ENCODE measurements at places on chromosomes 16 and 17.

GRCh38 chr16:20301840-20302239 lies 25.5 kb downstream of the GP2 start:
- no peak for DNase-seq

GRCh38 chr16:27287051-27287811 lies 18.7 kb upstream of the NSMCE1 start:
- DNase-seq = no peak

GRCh38 chr17:7217113-7217987 lies 2.3 kb downstream of the DLG4 start:
- DNase-seq = no peak

GRCh38 chr16:6496996-6497395 lies 835.6 kb upstream of the RBFOX1 start:
- no peak for DNase-seq

- DNase-seq = no peak
Measured at GRCh38 chr17:14376666-14377065, 75.8 kb downstream of the HS3ST3B1 start.

- DNase-seq = no peak
Measured at GRCh38 chr16:75080205-75081029, 36.2 kb downstream of the LDHD start.

DNA sequence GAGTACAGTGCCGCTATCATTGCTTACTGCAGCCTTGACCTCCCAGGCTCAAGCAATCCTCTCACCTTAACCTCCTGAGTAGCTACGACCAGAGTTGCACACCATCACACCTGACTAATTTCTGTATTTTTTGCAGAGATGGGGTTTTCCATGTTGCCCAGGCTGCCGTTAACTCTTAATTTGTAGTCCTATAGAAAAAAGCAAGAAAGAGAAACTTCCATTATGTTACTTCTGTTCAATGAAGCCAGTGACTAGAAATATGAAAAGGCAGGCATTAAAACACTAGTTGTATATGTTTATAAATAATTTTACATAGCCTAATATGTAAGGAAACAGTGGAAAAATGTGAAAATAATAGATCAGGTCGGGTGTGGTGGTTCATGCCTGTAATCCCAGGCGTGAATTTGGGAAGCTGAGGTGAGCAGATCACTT lies 9.7 kb downstream of the RAD51C start:
- DNase-seq = peak; percentile 37

DNA sequence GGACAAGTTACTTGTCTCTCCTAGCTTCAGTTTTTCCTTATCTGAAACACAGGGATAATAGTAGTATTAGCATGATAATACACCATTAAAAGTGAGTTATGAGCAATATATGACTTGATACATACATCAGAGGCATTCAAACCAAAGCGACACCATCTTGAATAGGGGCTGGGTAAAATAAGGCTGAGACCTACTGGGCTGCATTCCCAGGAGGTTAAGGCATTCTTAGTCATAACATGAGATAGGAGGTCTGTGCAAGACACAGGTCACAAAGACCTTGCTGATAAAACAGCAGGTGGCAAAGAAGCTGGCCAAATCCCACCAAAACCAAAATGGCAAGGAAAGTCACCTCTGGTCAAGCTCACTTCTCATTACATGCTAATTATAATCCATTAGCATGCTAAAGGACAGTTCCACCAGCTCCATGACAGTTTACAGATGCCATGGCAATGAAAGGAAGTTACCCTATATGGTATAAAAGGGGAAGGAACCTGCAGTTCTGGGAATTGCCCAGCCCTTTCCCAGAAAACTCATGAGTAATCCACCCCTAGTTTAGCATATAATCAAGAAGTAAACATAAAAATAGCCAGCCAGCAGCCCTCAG lies 37.2 kb upstream of the HS3ST3A1 start:
- no peak for DNase-seq

DNA sequence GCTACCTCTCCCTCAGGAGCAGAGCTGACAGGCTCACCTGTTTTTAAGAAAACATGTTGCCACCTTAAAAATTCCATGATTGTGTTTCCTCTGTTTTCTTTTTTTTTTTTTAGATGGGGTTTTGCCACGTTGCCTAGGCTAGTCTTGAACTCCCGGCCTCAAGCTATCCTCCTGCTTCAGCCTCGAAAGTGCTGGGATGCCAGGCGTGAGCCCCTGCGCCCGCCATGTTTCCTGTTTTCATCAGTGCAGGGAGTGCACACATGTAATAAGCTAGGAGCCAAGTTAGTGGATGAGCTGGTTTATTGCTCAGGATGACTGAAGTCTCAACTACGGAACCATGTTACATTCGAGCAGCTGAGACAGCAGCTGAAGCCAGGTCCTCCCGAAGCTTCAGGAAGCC lies 13.6 kb downstream of the MRM3 start:
- DNase-seq = no peak

Data from T-helper 2 cell treated with Interferon-gamma antibody and Interleukin-4, amounts not matched to agents 5 μg/mL and 100 μg/mL, for 36 hours (primary cell).